ENCODE measurements at places on chromosomes 1 and 21.
A peak's percentile ranks its signal among the peaks of the same experiment; 100 is the strongest.

GRCh38 chr1:227924833-227925574 lies 22.7 kb downstream of the WNT9A start:
- DNase-seq = no peak

- DNase-seq = no peak
These were observed 264.5 kb downstream of the OLFM3 start for GRCh38 chr1:101732261-101732660.

DNA sequence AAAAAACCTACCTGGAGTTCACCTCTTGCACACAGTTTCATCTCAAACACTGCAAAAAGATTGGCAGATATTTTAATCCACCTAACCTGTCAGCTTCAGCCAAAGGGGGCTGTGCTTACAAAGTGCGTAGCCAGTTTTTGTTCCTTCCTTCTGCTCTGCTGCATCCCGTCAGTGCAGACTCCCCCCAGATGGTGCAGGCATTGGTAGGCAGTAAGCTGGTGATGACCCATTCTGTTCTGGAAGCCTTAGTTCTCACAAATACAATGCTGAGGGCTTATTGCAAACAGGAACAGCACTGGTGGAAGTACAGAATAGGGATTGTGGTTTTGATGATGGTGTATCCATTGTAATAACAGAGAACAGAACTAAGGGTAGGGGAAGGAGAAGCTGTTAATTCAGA lies 239.5 kb downstream of the RYR2 start:
- no peak for DNase-seq

DNA sequence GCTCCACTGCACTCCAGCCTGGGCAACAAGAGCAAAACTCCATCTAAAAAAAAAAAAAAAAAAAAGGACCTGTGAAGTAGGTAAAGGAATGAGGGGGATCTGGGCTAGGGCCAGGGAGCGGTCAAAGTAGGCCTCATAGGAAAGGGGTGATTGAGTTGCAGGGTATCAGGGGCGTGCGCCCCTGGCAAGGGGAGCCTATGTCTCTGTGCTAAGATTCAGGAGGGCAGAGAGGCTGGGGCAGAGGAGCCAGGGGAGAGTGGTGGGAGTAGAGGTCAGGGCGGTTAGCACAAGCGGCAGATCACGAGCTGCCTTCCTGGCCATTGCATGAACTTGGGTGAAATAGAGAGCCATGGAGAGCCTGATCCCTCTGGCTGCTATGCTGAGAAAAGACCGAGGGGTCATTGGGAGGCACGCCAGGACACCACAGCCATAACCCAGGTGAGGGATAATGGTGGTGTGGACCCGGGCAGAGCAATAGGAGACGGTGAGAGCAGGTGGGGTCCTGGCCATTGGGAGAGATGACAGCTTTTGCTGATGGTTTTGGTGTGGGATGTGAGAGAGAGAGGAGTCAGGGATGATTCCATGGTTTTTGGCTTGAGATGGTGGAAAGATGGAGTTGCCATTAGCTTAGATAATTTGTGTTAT lies 30.6 kb upstream of the CSF1 start:
- DNase-seq = no peak

GRCh38 chr1:975896-976683 lies 5.8 kb downstream of the PERM1 start:
- no peak for DNase-seq

DNA sequence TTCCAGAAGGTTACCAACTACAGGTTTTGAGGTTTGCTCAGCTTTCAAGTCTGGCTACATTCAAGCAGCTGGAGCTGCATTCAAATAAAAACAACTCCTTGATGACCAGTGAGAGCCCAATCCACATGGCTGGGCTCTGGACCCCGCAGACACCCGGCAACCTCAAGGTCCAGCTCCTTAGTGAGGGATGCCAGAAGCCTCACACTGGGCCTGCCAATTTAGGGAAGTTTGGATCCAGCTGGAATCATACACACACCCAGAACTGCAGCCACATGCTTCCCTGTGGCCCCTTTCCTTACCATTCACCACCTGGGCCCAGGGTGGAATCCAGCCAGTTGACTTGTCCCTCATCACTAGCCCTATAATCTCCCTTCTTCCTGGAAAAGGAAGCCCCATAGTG lies 123.7 kb downstream of the UBE2U start:
- no peak for DNase-seq

DNA sequence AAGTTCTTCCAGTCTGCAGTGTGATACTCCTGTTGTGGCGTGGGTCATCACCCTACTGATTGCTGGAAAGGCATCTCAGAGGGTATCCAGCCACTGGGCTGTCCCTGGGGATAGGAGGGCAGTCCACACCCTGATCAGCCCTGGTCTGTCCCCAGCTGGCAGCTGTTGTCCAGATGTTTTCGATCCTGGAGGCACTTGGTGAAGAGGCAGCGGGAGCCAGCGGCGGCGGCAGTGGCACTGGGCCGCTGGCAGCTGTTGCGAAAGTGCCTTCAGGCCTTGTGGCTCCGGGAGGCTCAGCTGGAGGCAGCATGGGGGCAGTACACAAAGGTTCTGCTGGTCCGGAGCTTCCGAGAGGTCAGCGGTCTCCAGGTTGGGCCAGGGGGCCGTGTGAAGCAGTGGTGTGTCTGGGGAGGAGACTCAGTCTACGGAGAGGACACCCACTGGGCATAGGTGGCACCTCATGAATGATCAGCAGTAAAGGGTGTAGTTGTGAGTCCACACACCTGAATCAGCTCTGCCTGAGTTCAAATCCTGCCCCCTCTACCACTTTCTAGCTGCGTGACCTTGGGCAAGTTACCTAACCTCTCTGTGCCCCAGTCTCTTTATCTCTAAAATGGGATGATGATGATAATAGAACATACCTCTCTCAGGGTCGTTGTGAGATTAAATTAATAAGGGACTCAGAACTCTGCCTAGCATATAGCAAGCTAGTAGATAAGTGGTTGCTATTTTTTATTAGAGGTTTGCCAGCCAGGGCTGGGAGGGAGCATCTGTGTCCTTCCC lies 6.1 kb downstream of the C1orf167 start:
- no peak for DNase-seq

- DNase-seq = no peak
These were observed 13.5 kb downstream of the ASAP3 start for GRCh38 chr1:23470282-23471070.

DNA sequence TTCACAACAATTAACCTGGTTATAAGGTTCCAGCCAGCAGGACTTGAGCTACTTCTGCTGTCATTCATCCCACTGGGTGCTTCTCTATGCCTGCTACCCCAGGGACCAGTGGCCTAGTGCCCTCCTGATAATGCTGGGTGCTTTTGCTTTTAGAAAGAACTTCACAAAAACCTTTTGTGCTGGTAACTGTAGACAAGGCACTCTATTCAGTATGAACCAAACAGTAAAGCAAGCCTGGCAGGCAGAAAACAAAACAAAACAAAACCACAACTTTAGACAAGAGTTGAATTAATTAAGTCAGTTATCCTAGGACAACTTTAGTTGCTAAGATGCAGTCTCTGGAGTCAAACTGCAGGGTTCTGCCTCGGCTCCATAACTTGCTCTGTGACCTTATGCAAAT lies 61.9 kb upstream of the ADGRL2 start:
- no peak for DNase-seq

DNA sequence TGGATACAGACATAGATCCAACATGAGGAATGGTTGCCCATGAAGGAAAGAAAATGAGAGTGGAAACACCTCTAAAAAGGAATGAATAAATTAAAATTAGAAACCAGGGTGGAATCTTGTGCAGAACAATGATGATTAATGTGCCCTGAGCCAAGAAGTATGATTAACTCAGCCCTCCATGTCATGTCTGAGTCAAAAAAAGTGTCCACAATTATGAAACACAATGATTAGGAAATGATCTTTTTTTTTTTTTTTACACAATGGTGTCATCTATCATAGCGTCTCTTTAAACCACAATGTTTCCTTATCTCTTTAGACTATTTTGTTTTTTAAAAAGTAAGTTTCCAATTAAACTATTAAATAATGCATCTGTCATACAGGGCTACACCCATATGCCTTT lies 78.9 kb upstream of the RAB4A start:
- no peak for DNase-seq

- DNase-seq = no peak
These were observed 23.2 kb downstream of the OR13G1 start for GRCh38 chr1:247656221-247656875.

- DNase-seq = peak; percentile 95
These were observed at the start of gene KCNJ9 for GRCh38 chr1:160081261-160081936. KCNJ9 (plus strand) TSS chr1:160081538; CDS start chr1:160084031, 2,493 bp downstream.

- no peak for DNase-seq
These were observed 401 bp downstream of the ITLN1 start for GRCh38 chr1:160884579-160884978.

DNA sequence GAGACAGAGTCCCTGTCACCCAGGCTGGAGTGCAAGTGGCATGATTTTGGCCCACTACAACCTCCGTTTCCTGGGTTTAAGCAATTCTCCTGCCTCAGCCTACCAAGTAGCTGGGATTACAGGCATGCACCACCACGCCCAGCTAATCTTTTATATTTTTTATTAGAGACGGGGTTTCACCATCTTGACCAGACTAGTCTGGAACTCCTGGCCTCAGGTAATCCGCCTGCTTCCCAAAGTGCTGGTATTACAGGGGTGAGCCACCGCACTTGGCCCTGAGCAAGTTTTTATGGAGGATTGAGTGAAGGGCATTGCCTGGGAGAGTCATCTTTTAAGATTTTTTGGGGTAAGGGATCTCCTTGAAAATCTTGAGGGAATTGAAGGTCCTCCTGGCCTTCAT lies 28.5 kb downstream of the UBE4B start:
- DNase-seq = no peak

DNA sequence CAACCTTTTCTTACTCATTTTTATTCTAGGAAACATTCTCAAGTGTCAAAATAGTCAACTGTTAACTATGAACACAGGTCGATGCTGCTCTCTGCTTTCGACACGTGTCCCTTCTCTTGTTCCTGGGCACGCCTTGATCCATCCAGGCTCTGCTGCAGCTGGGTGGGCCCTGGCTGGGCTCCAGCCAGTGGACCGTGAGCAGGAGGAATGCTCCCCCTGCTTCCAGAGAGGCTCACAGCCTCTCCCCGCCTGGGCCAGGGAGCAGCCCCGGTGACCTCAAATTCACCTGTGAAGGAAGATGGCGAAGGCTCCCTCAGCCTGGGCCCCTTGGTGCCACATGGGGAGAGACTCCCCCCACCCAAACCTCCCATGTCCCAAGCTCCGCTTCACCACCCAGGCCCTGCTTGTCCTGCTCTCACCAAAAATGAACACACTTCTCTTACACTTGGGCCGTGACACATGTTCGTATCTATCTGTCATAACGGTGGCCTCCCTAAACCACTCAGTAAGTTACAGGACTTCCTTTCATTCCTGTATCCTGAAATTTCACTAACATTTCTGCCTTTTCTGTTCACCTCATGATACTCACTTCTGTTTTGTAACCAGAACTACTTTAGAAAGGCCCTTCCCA lies 24.6 kb upstream of the ADARB1 start:
- DNase-seq = no peak

GRCh38 chr1:26015358-26015757 lies 6.2 kb upstream of the EXTL1 start:
- no peak for DNase-seq

DNA sequence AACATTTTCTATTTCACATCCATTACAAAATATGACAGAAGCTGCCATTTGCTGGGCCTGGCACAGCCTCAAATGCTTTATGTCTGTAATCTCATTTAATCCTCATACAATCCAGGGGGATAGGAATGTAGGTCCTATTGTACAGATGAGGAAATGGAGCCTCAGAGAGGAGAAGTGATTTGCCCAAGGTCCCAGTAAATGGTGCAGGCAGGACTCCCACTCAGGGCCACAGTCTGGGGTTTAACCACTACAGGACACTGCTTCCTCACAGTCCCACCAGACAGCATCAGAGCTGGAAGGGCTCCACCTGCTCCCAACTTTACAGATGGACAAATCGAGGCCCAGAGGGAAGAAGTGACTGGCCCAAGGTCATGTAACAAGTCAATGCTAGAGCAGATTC lies 20.6 kb upstream of the RNF19B start:
- DNase-seq = no peak

- DNase-seq = no peak
These were observed 38.0 kb downstream of the CTH start for GRCh38 chr1:70449049-70449448.
